ENCODE measurements at places on chromosomes 1 and 21.

DNA sequence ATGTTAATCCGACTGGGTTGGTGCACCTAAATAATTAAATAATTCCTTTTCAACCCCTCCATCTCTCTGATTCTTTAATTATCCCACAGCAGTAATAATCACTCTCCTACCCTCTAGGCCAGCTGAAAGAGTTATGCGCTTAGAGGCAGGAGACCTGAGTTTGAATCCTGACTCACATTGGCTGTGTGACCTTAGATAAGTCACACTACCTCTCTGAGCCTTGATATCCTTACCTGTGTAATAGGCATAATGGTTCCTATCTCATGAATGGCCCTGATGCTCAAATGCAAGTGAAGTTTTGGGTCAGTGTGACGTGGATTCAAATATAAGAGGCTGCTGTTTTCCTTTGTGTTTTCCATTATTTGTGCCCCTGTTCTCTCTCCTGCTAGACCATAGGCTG is 8.1 kb downstream of the MYOM3 start:
- DNase-seq: no peak

GRCh38 chr1:248695451-248696132 is 7.0 kb downstream of the OR14I1 start:
- no peak for DNase-seq

- no peak for DNase-seq
These were observed 7.0 kb upstream of the ANGPTL1 start for GRCh38 chr1:178877896-178878295.

DNA sequence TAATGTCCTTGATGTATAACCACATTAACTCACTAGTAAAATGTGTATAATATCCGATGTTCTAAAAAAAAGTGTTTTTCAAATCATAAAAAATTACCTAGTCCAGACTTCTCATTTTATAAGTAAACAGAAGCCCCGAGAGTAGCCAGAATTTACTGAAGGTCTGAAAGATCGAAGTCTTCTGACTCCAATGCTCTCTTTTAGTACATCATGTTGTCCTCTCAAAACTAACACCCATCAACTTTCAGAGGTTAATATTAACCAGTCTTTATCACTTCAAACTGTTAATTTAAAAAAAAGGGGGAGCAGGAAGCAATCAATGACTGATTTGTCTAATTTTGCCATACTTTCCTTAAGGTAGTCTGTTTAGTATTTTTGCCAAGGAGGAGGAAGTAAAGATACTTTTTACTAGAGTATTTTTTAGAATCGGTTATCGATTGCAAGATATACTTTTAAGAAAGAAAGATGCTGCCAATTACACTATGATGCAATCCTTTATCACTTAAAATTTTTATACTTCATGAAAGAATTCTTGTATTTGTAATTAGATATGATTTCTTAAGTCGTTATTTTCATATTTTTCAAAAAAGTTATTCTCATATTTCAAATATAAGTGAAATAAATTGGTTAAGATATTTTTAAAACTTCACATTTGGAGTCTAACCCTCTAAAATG is 25.5 kb downstream of the CCDC18 start:
- DNase-seq: no peak

DNA sequence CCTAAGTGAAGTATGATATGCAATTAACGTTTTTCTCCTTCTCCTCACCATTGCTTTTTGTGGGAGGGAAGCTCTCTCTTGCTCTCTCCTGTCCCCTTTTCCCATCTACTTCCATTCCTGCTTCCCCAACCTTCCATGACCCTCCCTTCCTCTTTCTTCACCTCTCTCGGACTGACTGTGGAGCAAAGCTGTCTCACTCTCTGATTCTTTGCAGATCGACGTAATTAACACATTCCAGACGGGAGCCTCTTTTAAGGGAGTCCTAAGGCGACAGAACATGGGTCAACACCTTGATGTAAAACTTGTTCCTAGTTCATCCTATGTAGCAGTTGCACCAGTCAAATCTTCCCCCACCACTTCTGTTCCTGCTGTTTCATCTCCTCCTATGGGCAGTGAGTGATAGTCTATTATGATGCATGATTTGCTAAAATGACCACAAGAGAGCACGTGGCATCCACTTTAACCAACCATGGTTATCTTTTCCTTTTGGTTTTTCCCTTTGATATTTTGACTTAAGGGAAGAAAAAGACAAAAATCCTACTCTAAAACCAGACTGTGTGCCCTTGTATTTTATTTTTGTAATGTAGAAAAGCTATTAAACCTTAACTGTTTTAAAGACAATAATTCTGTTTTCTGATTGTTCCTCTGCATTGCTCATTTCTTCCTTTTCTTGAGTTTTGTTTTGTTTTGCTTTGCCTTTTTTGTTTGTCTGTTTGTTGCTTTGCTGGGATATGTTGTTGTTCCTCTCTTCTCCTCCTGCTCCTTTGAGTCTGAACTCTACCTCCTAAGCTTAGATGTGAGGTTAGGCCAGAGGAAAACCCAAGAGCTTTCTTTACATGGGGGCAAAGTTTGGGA is 31.7 kb upstream of the LAX1 start:
- DNase-seq: no peak

DNA sequence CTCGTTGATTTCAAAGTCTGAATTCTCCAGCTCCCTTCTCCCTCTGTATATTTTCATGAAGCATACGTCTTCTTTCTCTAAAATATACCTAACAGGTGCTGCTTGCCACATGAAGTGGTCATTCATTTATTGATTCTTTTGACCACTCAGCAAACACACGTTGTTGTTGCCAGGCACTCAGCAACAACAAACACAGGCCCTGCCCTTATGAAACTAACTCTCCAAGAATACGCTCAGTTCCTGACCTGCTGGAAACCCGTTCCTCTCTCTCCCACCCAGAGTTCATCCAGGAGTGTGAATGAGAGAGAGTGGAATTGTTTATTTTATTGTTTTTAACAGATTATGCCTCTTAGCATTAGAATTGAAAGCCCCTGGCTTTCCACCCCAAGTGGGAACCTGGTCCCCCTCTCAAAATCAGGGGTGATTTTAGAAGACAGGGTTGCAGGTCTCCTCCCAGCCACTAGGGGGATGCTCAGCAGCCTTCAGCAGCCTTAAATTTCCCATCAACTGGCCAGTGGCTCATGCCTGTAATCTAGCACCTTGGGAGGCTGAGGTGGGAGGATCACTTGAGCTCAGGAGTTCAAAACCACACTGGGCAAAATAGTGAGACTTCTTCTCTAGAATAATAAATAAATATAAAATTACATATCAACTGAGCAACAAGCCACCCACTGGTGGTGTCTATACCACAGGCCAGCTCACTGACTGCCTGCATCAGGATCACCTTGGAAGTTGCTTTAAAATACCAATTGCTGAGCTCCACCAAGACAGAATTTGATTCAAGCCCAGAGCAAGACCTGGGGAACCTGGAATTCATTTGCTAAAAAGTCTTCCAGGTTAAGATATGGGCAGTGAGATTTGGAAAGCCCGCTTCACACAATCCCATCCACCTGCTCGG is 181.0 kb upstream of the KLHDC7A start:
- DNase-seq: peak; percentile 19

GRCh38 chr1:163172596-163172995 is 30.1 kb downstream of the RGS5 start:
- no peak for DNase-seq

- no peak for DNase-seq
These were observed 25.6 kb downstream of the IL23R start for GRCh38 chr1:67191668-67192520.

DNA sequence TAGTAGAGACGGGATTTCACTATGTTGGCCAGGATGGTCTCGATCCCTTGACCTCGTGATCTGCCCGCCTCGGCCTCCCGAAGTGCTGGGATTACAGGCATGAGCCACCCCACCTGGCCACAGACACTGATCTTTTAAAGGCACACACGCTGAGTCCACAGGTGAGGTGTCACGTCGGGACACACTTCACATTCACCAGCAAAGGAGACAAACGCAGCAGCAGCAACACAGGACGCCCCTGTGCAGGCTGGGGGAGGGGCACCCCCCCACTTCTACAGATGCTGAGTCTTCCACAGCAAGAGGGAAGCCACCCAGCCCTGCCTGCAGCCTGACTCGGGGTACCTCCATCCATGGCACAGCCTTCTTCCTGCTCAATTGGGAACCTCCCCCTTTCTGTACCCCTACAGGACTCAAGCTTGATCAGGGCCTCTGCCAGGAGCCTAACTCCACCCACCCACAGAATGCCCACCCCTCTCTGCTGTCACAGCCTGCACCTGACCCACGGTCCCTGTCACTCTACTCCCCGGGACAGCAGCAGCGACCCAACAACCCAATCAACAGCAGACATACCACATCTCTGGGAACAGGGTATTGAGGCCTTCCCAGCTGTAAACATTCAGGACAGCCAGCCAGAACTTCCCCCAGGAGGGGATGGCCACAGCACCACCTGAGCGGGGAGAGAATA is 9.5 kb downstream of the LSS start:
- DNase-seq: no peak

DNA sequence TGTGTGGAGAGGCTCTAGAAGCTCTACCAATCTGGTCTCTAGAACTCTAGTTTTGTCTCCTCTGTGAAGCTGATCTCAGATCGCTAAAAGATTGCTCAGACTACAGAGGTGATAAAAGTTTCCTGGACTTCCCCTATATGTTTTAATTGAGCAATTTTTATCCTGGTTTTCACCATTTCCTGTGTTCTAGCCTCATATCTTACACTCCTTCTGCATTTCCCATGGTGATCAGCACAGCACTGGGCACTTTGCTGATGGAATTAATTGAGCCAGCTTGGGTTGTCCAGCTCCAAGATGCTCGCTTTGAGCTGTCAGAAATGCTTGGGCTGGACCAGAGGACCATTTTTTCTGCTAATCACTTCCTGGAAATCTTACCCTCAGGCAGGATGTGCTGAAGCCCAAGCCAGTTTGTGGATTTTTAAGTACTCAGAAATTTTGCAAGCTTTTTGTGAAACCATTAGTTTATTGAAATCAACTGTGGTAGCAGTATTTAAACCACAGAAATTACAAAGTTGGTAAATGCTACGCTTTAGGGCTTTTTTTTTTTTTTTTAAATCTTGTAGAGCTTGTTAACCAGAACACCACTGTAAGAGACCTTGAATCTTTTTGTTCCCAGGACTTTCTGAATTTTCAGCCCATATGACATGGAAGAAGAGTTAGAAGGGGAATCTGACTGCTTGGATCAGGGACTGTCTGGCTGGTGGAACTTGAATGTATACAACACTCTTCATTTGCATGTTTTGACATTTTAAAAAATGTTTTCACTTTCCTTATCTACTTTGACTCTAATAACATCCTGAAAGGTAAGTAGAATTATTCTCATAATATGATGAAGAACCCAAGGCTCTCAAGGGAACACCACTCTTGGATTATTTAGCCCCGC is 28.4 kb downstream of the CD48 start:
- no peak for DNase-seq

DNA sequence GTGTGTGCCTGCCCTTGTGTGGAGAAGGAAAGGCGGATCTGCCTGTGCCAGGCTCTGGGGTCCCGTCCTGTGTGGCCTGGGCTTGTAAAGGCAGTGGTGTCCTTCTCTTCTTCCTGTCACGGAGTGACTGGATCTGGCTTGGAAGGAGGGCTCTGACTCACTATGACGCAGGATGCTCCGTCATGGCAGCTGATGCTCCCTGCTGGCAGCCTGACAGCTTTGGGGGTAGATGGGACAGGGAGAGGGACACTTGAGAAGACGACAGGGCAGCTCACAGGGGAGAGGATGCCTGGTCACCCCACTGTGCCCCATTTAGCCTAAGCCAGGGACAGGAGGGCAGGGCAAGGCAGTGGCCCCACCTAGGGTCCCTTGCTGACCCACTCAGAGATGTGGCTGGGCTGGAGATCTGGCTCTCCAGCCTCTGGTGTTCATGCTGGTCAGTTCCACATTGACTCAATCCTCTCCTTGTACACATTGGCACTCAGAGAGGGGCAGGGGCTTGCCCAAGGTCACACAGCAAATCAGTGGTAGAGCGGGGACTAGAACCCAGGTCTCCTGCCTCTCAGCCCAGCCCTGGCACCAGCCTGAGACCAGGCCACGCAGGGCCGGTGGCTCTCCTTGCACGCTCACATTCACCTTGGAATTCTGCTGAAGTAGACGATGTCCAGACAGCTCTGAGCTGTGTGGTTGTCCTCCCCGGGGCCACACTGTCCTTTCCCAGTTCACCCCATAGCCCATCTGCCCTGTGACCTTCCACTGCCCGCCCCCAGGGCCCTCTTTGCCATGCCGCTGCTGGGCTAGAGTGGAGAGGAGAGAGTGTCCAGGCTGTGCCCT is 2.8 kb upstream of the FAM131C start:
- DNase-seq: no peak

GRCh38 chr1:174710868-174711845 is 263.4 kb downstream of the GPR52 start:
- DNase-seq: no peak

- no peak for DNase-seq
These were observed 81.2 kb upstream of the HP1BP3 start for GRCh38 chr1:20868263-20868662.

DNA sequence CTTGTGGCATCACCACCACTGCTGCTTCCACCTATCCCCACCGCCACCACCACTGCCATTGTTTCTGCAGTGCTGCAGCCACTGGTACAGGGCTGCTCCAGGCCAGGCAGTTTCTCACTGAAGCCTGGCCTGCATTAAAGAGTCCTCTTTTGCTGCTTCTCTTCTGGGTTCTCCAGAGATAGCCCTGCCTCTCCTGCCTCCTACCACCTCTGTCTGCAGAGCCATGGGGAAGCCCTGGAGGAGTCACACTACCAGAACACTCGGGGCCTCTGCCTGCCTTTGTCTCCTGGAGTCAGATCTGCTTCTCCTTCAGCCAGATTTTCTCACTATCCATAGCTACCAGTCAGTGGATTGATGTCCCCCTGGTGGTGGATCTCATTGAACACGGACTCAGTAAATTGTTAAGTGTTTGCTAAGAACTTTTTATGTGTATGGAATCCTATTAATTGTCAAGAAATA is 37.7 kb upstream of the DDAH1 start:
- peak; percentile 79 for DNase-seq

DNA sequence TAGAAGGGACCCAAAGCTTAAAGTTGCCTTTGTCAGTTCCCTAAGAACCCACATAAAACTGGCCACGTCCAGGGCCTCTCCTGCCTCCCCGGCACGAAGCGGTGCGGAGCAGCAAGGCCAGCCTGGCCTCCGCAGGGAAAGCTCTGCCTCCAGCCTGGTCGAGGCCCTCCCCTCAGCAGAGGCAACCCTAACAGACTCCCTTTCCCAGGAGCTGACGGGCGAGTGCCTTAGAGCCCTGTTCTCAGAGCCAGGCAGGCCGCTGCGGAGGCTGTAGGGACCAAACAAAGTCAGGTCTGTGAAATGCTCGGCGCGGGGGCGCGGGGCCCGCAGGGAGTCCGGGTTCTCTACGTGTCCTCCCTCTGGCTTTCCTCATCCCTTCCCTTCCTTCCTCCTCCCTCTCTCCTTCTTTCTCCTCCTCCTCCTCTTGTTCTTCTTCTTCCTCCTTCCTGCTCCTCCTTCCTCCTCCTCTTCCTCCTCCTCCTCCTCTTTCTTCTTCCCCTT is 40.7 kb downstream of the RIPK4 start:
- no peak for DNase-seq

GRCh38 chr1:62998845-62999649 is 215.1 kb downstream of the ATG4C start:
- DNase-seq: no peak

All from NCI-H446 (cell line).